Tracheal epithelial cell (primary cell): ENCODE measurements at places on chromosomes 2 and 18. TPM values are rescaled to one million over a fixed set of nuclear protein-coding genes. Genes with fewer than 3 reads are reported as not detected.

TPO gene
- total RNA-seq = not detected in 2 replicates

FLACC1 gene
- total RNA-seq = not detected in 2 replicates

DNAJC5G gene
- total RNA-seq = not detected in 2 replicates

ZNF892 gene
- 4.5 and 7.2 TPM in 2 replicates for total RNA-seq

KLHL41 gene
- 0.24 TPM in 1 of 2 replicates, not detected in the other for total RNA-seq

RAB11FIP5 gene
- total RNA-seq = 35.8 and 45.3 TPM in 2 replicates

HOXD13 gene
- total RNA-seq = not detected in 2 replicates

CGREF1 gene
- 8.7 TPM in 1 of 2 replicates, not detected in the other for total RNA-seq

LOXL3 gene
- total RNA-seq = 0.21 and 1.4 TPM in 2 replicates

UGT1A3 gene
- total RNA-seq = 0.24 TPM in 1 of 2 replicates, not detected in the other

CRYBA2 gene
- not detected in 2 replicates for total RNA-seq

ZNF804A gene
- total RNA-seq = not detected in 2 replicates

MC5R gene
- not detected in 2 replicates for total RNA-seq

FNDC4 gene
- 9.0 and 16.9 TPM in 2 replicates for total RNA-seq

ZC3H15 gene
- 113 and 134 TPM in 2 replicates for total RNA-seq

ANKRD62 gene
- 0.21 TPM in 1 of 2 replicates, not detected in the other for total RNA-seq

TACR1 gene
- total RNA-seq = not detected in 2 replicates

CCDC148 gene
- total RNA-seq = 0.21 and 1.2 TPM in 2 replicates

PRKAG3 gene
- not detected in 2 replicates for total RNA-seq

GALR1 gene
- total RNA-seq = not detected in 2 replicates

SLC5A7 gene
- not detected in 2 replicates for total RNA-seq

SERPINB4 gene
- total RNA-seq = 8.1 and 10.8 TPM in 2 replicates

CHRNA1 gene
- total RNA-seq = 0.21 TPM in 1 of 2 replicates, not detected in the other

POU3F3 gene
- under 0.01 and 4.8 TPM in 2 replicates for total RNA-seq

ITGAV gene
- total RNA-seq = 79.7 and 336 TPM in 2 replicates

COL6A3 gene
- 0.21 and 0.72 TPM in 2 replicates for total RNA-seq

CCDC74A gene
- total RNA-seq = 6.0 and 15.6 TPM in 2 replicates

ACADL gene
- 0.21 and 0.48 TPM in 2 replicates for total RNA-seq

MPV17 gene
- 33.3 and 52.4 TPM in 2 replicates for total RNA-seq

CIB4 gene
- total RNA-seq = not detected in 2 replicates

D2HGDH gene
- total RNA-seq = 14.5 and 19.8 TPM in 2 replicates

ITGA4 gene
- total RNA-seq = under 0.01 and 3.1 TPM in 2 replicates

TMEM247 gene
- total RNA-seq = not detected in 2 replicates

CTDSP1 gene
- total RNA-seq = 40.3 and 52.3 TPM in 2 replicates

IL36G gene
- total RNA-seq = 0.43 and 41.4 TPM in 2 replicates

CNRIP1 gene
- total RNA-seq = 0.96 TPM in 1 of 2 replicates, not detected in the other

AQP4 gene
- total RNA-seq = under 0.01 and 0.72 TPM in 2 replicates

TAF1B gene
- 14.0 and 32.2 TPM in 2 replicates for total RNA-seq

ANO7 gene
- 0.24 TPM in 1 of 2 replicates, not detected in the other for total RNA-seq

GAD1 gene
- 4.6 and 4.9 TPM in 2 replicates for total RNA-seq

UBXN2A gene
- 13.0 and 13.5 TPM in 2 replicates for total RNA-seq

RGPD3 gene
- 0.21 and 0.24 TPM in 2 replicates for total RNA-seq

TSPYL6 gene
- not detected in 2 replicates for total RNA-seq

PLB1 gene
- 0.64 and 0.72 TPM in 2 replicates for total RNA-seq

DSG1 gene
- 0.21 and 0.72 TPM in 2 replicates for total RNA-seq
